Stimulated activated CD4-positive, alpha-beta T cell treated with anti-CD3 and anti-CD28 coated beads, Interleukin-4, amount 100 ng/mL, for 24 hours (primary cell): ENCODE measurements at places on chromosomes 2 and 18.

DNA sequence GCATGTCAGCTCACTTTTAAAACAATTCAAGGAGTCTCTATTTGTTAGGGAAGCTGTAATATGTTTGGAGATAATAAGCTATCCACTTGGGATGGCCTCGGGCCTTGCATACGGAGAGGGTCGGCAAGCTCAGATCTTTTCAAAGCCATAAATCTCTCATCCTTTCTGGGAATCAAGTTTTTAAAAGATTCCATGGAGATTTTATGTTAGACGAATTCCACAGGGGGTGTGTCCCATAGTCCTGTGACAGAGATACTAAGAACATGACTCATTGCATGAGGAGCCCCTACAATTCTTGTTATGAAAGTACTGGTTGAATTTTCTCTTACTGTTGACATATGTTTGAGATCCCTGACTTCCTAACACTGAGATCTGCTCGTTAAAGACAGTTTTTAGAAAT, 108.7 kb downstream of the FEZ2 start:
- no peak for DNase-seq

GRCh38 chr2:96510931-96511595, 5.9 kb upstream of the NEURL3 start:
- DNase-seq, result no peak

- peak; percentile 30 for DNase-seq
Observed at GRCh38 chr2:158745067-158745865, 49.9 kb upstream of the DAPL1 start.

DNA sequence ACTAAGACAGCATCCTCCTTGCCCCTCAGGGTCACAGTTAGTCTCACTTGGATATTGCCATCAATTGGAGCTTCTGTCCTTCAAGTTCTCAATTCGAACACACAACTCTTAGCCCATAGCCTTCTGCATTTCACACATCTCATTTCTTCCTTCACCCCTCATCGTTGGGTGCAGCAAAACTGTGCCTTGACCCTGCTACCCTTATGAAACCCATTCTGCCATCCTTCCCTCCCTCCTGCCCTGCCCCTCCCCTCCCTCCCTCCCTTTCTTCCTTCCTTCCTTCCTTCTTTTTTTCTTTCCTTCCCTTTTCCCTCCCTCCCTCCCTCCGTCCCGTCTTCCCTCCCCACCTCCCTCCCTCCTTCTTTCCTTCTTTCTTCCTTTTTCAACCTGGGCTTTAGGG, 80.7 kb upstream of the CYRIA start:
- no peak for DNase-seq

- DNase-seq, result no peak
Observed at GRCh38 chr2:187964746-187965145, 326.9 kb upstream of the GULP1 start.

GRCh38 chr2:60352491-60353405, 200.7 kb downstream of the BCL11A start:
- DNase-seq, result no peak

DNA sequence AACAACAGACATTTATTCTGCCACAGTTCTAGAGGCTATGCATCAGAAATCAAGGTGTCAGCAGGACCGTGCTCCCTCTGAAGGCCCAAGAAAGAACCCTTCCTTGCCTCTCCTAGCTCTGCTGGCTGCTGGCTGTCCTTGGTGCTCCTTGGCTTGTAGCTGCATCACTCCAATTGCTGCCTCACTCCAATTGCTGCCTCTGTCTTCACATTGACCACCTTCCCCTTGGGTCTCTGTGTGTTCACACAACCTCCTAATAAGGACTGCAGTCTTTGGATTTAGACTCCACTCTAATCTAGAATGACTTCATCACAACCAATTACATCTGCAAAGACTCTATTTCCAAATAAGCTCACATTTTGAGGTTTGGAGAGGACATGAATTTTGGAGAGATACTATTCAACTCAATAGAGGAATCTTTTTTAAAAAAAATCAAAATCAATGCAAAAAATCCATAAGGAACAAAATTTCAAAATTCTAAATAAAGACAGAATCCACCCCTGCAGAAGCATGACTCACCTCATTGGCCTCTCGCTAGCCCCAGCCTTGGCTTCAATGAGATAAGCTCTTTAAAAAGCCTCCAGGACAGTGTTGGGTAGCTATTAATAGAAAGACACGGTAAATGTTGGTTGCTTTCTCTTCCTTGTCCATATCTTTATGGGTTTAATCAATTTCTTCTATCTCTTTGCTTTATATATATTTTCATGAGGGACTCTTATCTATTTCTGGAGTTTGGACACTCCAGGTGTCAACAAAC, 267.6 kb upstream of the MGAT5 start:
- DNase-seq, result no peak

DNA sequence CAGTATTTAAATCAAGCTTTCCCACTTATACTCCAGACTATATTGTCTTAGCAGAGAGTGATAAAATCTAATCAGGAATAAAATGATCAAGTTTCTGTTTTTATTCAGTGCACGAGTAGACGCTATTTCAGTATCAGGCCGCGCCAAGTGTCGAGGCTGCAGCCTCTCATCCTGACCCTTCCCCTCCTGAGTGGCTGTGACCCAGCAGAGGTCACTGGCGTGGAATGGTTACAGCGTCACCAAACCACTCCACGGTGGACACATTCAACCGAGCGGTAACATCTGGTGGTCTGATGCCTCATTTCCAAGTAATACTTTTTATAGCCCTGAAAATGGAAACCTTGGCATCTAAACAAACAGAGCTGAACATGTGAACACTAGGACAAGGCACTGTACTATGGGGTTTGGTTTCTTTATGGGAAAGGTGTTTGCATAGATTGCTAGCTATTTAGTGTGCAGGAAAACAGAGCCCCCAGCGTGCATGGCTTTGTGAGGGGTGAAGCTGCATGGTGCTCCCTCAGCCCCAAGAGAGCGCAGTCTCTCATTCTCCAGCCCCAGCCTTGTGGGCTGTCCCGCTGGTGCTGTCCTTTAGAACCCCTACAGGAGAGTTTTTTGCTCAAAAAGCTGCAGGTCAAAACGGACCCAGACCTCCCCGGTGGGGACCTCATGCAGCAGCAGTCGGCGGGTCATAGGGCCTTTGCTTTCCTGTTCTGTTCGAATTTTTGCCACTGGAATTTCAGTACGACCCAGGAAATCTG, 28.4 kb downstream of the FAM228A start:
- DNase-seq, result no peak

DNA sequence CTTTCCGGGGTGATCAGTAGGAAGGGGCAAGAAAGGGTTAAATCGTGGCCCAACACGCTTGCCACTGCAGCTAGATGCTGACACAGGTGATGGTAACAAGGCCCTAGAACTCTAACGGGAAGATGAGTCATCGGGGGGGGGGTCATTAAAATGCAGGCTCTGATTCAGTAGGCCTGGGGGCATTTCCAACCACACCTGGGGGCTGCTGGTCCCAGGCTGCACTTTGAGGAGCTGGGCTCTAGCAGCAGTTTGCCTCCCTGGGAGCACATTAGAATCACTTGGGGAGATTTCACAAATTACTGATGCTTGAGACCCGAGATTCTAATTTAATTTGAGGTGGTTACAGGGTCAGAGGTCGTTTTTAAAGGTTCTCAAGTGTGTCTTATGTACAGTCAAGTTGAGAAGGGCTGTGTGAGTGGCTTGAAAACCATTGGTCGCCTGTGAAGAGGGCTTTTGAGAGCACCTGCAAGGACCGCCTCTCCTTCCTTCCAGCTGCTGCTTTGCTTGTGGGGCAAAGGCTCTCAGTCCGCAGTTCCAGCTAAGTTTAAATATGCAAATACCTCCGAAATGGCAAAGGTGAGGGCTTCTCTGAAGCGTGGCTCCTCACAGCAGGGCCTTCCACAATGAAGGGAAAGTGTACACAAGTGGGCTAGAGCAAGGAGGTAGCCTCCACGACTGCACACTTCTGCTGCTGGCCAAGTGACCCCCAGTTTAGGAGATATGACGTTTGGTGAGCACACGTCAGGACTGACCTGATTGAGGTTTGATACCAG, 128.0 kb upstream of the MSH6 start:
- DNase-seq, result no peak

GRCh38 chr2:191065785-191066184, 51.8 kb upstream of the STAT1 start:
- no peak for DNase-seq

- no peak for DNase-seq
Observed at GRCh38 chr2:175606010-175606841, 395.8 kb downstream of the LNPK start.

DNA sequence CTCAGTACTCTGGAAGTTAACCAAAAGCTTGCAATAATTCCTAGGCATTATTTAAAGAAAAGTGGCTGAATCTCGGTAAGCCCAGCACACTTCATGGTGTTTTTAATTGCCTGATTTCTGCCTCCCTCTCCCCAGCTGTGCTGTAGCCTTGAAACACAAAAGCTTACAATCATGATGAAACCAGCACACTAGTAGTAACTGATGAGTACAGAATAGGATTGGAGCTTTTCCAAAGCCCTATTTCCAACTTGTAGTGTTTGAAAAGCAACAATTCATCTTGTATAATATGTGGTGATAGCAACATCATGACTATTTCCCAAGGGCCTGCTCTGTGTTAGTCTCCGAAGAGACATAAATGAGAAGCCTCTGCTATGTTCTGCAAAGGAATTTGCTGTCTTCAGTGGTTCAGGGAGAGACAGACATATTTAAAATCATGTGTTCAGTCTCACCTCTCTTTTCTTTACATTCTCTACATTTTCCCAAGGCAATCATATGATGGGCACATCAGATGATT, 1015.0 kb downstream of the BCL11A start:
- no peak for DNase-seq

DNA sequence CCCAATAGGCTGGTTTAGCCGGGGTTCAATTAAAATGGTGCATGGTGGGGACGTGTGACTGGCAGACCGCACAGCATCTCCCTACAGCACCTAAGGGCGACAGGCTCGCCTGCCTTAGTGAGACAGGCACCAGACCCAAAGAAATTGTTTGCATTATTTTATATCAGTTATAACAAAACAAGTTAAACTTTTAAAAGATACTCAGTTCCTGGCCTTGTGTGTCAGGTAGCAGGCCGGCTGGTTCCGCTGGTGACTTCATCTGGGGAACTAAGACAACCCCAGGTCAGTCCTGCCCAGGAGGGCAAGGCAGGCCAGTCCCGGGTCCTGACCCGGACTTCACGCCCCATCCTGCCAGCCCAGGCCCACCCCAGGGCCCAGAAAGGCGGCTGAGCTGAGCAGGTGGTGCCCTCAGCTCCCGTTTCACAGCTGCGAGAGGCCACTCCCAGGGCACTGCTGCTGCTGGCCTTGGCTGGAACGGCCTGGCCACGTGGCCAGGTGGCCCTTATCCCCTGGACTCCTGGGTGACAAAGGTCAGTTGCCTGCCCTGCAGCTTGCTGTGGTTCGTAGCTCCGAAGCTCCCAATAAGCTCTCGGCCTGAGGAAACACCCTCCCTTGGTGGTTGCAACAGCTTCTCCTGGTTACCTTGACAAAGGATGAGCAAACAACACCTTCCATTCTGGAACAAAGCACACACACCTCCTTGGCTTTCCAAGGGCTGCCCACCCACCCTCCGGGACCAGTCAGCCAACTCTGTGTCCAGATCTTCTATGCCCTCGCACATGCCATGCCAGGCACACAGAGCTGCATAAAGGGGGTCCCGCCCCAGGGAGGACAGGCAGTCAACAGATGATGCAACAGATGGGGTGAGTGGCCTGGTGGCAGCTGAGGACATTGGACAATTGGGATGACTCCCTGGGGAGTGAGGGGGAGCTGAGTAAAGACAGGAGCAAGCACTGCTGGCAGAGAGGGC, 11.3 kb upstream of the AGXT start:
- no peak for DNase-seq

DNA sequence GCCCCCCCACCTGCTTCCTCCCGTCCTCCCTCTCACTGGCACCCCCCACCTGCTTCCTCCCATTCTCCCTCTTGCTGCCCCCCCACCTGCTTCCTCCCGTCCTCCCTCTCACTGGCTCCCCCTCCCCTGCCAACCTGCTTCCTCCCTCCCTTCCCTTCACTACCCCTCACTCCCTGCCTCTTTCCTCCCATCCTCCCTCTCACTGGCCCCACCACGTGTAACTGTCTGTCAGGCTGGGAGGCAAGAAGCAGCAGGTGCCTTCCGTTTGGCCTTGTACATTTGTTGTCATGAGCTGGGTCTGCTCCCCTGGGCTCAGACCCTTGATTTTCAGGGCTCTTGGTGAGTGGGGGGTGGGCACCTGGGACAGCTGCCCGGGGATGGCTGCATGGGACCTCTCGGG, 19.1 kb downstream of the RTP5 start:
- DNase-seq, result no peak

DNA sequence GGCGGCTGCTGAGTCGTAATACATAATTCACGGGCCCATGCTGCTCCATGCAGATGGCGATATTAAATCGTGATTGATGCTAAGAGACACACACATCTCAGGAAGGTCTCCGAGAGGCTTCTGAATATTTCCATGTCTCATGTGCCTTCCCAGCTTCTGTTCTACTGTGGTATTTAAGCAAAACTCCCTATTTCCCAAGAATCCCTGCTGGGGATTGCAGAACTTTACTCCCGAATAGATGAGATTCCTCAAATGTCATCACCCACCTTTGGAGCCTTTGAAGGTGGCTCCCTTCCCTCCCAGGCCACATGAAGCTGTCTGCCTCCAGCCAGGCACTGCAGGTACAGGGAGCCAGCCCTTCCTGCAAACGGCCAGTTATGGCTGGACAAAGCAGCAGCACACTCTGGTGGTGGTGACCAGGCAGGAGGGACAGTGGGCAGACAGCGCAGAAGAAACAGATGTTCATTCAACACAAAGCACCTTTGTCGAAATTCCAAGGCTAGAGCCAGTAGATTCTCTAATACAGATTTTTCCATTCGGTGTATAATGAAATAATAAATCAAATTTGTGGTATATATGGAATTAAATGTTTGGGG, 14.1 kb downstream of the NRP2 start:
- DNase-seq, result no peak

DNA sequence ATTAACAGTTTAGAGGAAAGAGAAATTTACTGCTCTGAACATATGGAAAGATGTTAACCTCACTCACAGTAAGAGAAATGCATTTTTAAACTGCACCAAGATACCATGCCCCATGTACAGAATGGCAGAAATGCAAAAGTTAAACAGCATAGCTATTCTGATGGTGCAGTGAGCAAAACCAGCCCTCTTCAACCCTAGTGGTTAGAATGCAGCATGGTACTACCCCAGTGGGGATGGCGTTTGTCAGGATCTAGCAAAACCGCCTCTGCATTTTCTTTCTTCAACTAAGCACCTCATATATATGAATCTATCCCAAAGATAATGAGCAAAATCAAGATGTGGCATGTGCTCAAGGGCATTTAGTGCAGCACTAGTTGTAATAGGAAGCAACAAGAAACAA, 98.0 kb downstream of the MGAT5 start:
- no peak for DNase-seq

DNA sequence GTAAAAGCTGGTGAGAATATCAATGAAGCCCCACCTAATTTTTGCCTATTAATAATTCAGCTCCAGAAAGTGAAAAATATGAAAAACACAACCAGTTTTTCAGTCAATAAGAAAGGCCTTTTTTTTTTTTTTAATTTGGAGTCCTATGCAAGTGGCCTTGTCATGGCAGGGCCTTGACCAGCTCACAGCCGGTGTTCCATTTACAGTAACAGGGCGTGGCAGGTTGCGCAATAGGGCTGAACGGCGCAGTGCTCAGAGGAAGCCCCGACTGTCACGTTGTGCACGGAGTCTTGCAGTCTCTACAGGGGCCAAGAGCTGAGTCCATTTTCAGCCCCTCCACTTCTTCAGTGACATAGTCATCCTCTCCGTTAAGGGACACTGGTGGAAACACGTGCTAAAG, 184.1 kb upstream of the FN1 start:
- no peak for DNase-seq
